Inflammatory macrophage (primary cell): ENCODE measurements at places on chromosomes 2 and 18.

DNA sequence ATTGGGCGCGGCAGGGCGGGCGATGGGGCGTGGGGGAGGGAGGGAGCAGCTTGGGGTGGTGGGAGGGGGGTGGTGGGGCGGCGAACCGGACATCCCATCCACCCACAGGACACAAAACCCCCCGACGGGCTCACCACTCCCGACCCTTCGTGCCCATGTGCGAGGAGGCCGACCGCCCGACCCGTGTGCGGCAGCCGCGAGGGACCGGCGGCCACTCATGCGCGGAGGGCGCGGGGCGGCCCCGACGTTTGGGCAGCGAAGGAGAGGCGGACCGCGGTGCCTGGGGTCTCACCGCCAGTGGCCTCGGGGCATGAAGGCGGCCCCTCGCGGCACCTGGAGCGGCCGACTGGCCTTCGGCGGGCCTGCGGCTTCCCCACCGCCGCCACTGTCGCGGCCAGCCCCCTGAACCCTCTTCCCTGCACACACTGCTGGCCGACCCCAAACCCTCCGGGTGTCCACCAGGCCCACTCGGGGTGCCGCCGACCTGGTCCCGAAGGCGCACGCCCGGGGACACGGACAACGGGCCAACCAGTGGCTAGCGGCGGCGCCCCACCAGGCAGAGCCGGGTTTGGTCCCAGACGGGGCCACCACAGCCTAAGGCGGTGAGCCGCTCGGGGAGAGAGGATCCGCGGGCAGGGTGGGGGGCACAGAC is 94.6 kb upstream of the ANKRD30BL start:
- DNase-seq = no peak

DNA sequence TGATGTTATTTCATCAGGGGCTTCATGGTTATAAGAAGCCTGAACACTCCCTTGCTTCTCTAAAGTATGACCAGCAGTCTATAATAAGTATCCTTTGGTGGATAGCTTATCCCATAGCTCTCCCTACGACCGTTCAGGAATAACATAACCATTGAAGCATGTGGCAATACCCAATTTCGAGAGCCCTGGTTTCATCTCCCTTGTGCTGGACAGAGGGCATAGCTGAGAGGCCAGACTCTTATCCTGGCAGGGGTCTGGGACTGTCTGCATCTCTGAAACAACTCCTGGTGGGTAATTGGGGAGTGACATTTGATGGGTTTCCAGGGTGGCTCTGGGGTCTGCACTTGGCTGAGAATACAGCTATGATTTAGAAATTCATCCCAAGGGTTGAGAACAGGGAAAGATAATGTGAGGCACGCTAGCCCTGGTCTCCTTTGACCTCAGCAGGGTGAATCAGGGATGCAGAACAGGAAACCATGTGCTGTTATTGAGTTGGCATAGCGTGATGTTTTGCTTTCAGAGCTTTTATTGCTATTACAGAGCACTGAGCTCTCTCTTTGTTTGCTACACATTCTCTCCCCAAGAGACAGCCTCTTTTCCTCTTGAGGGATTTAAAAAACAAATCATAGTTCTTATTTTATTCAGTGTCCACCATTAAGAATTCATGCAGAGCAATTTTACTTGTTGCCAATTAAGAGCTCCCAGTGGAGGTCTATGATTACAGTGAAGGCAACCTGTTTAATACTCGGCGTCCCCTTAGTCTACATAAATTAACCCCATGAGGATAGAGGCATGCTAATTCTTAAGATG is 274.5 kb downstream of the NCKAP5 start:
- DNase-seq = no peak

- DNase-seq = no peak
Observed at GRCh38 chr18:22998344-22998743, 65.2 kb downstream of the RBBP8 start.

DNA sequence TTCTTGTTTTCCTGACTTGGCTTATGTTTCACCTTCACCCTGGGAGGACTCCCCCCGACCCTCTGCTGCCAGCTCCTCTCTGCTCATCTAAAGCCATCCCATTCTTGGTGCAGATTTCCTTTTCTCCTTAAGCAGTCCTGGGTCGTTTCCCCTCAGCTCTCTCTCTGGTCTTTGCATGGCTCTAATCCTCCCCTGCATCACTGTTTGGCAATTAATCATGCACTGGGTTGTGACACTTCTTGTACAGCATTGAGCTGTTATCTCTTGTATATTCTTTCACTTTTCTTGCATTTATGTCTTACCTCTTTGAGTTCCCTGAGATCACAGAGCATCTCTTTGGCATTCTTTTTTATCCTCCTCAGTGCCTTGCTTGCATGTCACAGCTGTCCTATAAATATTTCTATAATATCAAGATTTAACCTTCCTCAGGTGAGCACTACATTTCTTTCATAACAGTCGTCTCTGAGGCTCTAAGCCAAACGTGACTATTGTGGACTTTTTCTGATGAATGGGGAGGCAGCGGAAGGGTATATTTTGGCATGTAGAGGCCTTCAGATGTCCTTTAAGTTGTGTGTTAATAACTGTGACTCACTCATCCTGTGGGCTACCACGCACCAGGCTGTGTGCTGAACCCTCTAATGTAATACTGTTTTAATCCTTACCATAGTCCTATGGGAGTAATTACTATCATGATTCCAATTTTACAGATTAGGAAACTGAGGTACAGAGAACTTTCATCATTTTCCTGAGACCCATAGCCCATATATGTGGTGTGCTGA is 507.5 kb downstream of the SLC4A3 start:
- no peak for DNase-seq

DNA sequence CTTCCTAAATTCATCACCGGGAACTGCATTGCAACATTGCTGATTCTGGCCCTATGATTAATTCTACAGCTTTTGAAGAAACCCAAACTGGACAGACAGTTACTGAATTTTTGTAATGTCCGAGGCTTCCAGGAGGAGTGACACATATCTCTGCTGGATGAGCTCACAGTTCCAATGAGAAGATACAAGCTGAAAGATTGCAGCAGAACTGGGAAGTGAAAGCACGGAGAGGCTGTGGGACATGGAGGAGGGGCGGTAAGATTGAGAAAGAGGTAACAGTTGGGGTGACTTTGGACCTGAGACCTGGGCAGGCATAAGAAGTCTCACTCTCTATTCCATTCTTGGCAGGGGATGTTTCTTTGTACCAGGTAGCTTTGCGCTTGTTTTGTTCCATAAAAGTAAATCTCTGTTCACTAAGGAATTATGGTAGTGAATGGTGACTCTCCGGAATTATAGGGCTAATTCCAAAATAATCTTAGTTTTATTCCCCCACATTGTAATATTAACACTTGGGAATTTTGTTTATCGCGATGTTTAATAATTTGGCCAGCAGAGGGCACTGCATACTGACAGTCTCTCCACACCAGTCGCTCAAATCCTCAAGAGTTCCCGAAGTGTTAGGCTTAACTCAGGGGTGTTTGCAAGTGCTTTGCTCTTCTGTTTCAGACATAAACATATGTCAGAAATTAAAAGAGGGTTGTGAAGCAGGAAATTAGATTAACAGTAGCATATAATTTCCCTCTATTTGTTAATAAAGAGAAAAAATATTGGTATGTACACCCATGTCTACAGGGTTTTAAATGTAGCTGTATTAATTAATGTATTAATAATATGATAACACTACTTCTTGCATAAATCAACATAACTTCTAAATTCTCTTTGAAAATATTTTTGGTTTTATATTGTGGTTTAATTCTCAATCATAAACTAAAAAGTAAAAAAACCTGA is 201.4 kb downstream of the SOCS6 start:
- peak; percentile 96 for DNase-seq

DNA sequence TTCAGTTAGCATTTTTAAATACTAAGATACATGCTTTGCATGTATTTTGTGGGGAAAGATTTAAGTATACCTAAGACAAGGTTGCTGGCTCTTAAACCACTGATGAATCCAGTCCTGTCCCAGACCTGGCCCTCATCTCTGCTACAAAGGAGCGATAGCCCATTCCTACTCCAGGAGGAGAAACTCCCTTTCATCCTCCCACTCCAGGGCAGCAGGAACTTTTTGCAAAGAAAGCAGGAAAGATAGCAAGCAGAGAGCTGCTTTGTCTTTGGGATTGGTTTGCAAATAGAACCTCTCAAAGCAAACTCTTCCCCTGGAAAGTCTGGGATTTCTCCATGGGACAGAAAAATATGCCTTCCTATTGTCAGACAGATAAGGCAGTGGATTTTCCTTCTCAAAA is 43.6 kb upstream of the COPS8 start:
- no peak for DNase-seq
